ENCODE measurements at places on chromosomes 4 and X. TPM values are rescaled to one million over a fixed set of nuclear protein-coding genes. Genes with fewer than 3 reads are reported as not detected.
A peak's percentile ranks its signal among the peaks of the same experiment; 100 is the strongest.

The BANK1 gene
- 1.8 TPM for total RNA-seq

- no peaks in the 10 kb centered on the region for H3K36me3 ChIP-seq
Measured at GRCh38 chr4:41670982-41671381, 77.5 kb downstream of the PHOX2B start.

- H3K27me3 ChIP-seq = no peaks in the 10 kb centered on the region
- peak overlapping the region; percentile 21 for H3K4me3 ChIP-seq
- no peaks in the 10 kb centered on the region for H3K36me3 ChIP-seq
- no peak overlapping the region for H3K27ac ChIP-seq
- DNase-seq = no peak
Measured at GRCh38 chr4:47668810-47669408, 169.0 kb downstream of the CORIN start.

DNA sequence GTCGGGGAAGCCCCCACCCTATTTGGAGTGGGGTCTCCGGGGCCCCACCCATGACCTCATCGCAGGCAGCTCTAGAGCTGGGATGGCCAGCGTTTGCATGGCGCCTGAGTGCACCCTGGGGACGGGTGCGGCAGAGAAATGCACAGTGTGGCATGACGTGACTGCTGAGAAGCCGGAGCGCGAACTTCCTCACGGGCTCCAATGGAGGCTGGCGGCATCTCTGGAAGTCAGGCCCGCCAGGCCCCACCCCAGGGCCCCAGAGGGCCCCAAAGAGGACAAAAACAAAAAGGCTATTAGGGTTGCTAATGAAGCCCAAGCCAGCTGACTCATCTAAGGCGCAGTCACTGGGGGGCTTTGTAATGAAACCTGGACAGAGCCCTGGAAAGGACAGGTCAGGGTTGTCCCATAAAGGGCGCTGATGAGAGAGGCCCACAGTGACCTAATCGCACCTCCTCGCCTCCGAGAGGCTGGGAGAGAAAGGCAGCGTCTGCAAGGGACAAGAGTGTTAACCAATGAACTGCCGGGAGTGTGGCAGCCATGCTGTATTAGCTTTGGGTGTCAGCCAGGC lies 86.0 kb upstream of the C1QTNF7 start:
- no peak overlapping the region for H3K27ac ChIP-seq
- H3K4me3 ChIP-seq = no peak overlapping the region
- DNase-seq = no peak
- H3K4me1 ChIP-seq = no peaks in the 10 kb centered on the region
- no peaks in the 10 kb centered on the region for H3K36me3 ChIP-seq

DNA sequence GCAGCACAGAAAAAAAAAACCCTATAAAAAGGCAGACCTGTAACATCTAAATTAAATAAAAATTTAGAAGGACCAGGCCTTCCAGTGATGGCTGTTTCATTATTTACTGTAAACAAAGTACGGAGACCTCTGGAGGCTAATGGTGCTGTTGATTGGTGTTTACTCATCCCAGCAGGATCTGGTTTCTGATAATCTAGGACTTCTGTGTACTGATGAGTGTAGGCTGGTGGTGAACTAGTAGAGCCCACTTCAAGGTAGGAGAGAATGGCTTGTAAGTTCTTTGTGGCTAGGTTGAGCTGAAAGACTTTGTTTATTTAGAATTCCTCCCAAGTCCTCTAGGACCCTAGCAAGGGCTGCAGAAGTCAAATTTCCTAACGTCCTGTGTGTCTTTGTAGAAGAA lies 398.1 kb upstream of the PITX2 start:
- no peaks in the 10 kb centered on the region for H3K36me3 ChIP-seq
- H3K27ac ChIP-seq = no peak overlapping the region

Data from osteoblast (primary cell).